ENCODE measurements at places on chromosomes 4 and X.

GRCh38 chr4:125750828-125751466 is 436.2 kb downstream of the FAT4 start:
- DNase-seq: no peak

DNA sequence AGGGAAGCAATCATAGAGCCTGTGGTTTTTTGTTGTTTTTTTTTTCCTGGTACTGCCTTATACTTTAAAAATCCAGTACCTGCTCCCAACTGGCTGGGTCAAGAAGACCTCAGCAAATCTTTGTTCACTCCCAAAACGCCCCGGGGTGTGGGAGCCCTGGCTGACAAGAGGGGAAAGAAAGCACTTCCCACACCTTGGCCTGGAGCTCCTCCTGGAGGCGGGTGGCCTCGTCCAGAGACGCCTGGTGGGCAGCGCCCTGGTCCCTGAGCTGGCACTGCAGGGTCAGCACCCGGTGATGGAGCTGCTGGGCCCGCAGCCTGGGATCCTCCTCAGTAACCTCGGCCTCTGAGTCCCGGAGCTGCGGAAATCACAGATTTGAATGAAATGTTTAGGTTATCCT is 38.2 kb downstream of the C4orf50 start:
- DNase-seq: no peak

- no peak for DNase-seq
These were observed 192.0 kb upstream of the ANK2 start for GRCh38 chr4:112857461-112857860.

DNA sequence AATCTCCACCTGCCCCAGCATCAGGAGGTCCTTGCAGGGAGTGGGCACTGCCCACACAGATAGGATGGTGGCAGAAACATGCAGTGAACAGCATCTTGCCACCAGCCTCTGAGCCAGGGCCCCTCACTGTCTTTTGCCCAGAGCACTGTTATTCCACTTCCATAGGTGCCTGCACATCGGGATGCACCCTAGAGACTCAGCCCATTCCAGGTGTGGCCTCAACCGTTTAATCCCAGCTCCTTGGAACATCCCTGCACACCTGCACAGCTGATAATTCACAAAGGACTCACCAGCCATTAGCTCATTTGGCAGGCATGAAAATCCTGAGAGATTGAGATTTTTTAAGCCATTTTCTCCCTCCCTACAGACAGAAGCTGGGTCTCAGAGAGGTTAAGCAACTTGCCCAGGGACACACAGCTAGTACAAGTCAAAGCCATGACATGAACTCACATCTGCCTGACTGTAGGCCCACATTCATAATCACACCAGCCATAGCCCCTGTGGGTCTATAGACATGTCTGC is 116.3 kb downstream of the EFNB1 start:
- no peak for DNase-seq

DNA sequence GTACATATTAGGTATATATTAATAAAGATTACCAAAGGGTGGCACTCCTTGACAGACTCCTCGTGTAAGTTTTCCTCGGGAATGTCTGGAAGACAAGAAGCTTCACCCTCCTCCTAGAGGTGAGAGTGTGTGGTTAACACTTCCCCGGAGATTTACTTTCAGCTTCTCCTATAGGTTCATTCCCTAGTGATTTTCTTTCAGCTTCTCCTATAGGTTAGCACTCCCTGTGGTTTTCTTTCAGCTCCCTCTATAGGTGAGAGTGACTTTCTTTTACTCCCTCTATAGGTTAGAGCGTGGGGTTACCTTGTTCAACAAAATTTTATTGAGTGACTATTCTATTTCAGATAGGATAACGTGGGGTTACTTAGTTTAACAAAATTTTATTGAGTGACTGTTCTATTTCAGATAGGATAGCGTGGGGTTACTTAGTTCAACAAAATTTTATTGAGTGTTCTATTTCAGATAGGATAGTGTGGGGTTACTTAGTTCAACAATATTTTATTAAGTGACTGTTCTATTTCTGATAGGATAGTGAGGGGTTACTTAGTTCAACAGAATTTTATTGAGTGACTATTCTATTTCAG is 106.0 kb upstream of the PLAC1 start:
- peak; percentile 49 for DNase-seq

DNA sequence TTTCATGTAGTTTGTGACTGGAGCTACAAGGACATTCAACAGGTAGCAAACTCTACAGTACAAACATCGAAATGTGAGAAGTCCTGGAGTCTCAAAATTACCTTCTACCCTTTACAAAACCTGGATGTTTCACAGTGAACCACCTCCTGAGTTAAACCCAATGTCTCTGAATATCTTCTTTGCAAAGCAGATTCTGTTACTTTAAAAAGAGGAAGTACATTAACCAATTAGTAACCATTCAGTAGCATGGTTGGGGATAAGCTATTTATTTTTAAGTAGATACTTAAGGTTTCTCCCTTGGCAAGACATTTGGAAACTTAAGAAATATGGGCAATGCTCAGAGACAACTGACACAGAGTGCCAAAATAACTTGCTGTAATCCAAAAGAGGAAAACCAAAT is 371.9 kb upstream of the NWD2 start:
- DNase-seq: no peak

DNA sequence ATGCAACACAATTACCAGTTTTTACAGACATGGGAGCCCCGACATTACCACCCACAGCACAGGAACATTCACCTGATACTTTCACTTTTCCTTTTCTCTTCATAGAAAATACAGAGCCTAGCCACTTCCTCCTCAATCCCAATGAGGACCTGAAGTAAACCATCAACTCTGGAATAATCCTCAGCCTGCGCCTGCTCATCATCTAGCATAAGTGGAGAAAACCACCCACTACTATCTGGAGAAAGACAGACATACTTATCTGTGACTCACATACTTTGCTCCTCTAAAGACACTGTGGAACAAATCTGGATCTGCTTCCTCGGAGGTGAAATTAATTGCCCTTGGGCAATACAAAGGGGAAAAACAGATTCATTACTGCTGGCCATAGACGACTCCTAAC is 47.8 kb downstream of the ZCCHC13 start:
- DNase-seq: no peak

DNA sequence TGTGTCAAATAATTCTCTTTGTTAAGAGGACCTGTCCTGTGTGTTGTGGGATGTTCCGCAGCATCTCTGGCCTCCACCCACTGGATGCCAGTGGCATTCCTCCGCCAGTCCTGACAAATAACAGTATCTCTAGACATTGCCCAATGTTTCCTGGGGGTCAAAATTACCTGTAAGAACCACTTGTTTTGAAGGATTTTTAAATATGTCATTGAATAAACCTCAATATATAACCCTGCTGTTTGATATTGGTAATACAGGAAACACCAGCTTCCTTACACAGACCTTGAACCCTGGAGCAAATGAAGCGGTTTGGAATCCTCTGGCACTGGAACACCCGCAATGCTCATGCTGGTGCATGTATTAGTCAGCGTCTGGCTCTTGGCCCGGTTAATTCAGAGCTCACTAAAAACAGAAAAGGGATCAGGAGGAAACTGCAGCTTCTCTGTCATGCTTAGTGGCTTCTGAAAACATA is 101.3 kb downstream of the TBL1X start:
- DNase-seq: peak; percentile 10
